Inflammatory macrophage treated with lipopolysaccharide for 4 hours (primary cell): ENCODE measurements at places on chromosomes 1 and 21.

- no peak for DNase-seq
Measured at GRCh38 chr1:53562981-53563379, 103.8 kb downstream of the DMRTB1 start.

GRCh38 chr1:29793101-29793546 is 556.8 kb downstream of the PTPRU start:
- peak; percentile 78 for DNase-seq

- no peak for DNase-seq
Measured at GRCh38 chr1:23509896-23510295, 21.1 kb downstream of the E2F2 start.

DNA sequence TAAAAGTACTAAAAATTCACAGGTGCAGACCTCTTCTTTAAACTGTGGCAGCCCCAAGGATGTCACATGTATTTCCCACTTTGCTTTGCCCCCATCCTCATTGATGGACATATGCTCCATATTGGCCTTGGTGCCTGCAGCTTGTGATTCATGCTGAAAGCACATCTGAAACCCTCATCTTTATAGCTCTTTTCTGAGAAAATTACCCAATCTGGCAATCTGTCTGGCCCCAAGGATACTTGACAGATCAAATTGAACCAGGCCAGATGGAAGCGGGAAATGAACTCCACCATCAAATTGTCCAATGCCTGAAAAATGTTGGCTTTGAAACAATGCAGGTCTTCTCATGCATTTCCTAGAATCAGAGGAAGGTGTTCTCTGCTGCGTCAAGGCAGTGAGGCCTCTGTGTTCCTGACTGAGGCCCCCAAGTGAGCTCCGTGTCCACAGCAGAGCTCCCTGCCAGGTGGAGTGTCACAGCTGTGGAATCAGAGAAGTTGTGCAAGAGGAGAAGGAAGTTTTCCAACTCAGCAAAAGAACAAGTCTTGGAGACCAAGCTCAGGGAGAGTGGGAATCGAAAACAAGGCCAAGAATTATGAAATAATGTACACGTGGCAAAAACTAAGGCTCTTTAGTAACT is 323.7 kb downstream of the PLPP3 start:
- DNase-seq: peak; percentile 80

- no peak for DNase-seq
Measured at GRCh38 chr1:87451229-87451920, 122.7 kb downstream of the LMO4 start.

DNA sequence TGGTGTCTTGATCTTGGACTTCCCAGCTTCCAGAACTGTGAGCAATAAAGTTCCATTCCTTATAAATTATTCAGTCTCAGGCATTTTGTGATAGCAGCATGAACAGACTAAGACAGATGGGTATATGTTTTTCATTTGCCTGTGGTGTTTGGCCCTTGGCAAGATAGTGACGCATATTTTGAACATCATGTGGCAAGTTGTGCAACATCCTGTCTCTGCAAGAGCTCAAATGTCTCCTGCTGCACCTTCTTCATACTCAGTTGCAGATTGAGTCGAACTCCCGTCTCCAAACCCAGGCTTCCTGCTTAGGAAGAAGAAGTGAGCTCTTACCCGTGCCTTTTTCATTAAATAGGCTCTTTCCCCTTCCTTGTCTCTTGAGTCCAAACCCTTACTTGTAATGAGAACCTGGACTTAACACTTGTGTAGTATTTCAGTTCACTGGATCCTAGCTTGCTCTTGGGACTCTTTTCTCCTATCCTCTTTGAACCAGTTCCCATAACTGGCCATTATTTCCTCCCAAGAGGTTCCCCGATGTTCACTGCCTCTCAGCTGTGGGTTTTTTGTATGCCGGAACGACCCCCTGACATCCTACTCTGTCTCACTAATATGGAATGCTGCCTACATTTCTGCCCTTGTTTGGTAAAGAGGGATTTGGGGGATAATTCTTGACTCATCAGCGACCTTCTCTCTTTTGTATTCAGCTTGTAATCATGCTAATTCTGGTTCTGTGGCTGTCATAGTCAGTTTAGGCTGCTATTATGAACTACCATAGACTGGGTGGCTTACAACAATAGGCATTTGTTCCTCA is 125.0 kb upstream of the KCNK2 start:
- DNase-seq: peak; percentile 4
